ENCODE measurements at places on chromosomes 13 and 19.

- no peak for DNase-seq
Measured at GRCh38 chr19:33825556-33825955, 28.9 kb downstream of the KCTD15 start.

GRCh38 chr13:112194167-112194530 lies 127.2 kb downstream of the SOX1 start:
- DNase-seq = no peak

- DNase-seq = no peak
Measured at GRCh38 chr13:104592127-104592526, 1525.9 kb upstream of the SLC10A2 start.

DNA sequence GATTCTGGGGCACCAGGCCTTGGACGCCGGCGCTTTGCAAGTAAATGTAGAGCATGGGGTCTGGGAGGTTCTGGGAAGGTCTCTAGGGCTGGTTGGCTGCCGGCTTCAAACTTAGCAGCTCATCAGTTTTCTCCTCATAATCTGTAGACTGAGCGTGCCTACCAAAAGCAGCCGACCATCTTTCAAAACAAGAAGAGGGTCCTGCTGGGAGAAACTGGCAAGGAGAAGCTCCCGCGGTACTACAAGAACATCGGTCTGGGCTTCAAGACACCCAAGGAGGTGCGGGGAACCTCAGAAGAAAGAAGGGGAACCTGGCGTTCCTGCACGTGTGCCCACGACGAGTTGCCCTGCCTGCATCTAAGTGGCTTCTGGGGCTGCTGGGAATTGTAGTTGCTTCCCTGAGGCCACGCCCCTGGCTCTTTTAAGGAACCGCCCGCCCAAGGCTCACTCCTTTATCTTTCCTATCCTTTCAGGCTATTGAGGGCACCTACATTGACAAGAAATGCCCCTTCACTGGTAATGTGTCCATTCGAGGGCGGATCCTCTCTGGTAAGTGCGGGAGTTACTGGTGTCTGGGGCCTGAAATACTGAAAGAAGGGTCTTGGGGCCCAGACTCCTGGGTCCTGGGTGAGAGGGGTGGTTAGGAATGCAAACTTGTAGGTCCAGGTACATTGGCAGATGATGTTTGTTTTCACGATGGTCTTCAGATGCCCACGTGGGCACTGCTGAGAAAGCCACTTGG lies 984 bp downstream of the RPS11 start:
- DNase-seq = peak; percentile 90

GRCh38 chr19:18832306-18833140 lies 764 bp downstream of the UPF1 start:
- no peak for DNase-seq

DNA sequence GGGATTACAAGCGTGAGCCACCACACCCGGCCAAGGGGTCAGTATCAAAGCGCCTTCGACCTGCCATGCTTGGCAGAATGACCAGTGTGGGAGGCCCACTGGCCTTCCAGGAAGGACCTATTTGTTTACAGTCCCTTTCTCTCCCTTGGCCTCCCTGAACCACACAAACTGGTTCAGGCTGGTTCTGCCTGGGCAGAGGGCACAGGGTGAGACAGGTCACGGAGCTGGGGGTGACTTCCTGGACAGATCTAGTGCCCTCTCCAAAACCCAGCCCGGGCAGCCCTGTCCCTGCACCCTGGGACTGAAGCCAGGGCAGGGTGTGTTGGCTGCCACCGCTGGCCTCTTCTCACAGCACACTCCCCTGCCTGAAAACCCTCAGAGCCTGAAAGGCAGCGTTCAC lies 11.3 kb downstream of the PLEKHF1 start:
- DNase-seq = no peak

- DNase-seq = no peak
Measured at GRCh38 chr19:33826521-33826920, 29.9 kb downstream of the KCTD15 start.

DNA sequence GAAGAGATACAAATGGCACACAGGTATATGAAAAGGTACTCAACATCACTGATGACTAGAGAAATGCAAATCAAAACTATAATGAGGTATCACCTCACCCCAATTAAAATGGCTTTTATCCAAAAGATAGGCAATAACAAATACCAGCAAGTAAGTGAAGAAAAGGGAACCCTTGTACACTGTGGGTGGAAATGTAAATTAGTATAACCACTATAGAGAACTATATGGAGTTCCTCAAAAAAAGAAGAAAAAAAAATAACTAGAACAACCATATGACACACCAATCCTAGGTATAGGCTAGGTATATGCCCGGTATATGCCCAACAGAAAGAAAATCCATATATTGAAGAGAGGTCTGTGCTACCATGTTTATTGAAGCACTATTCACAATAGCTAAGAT lies 150.9 kb downstream of the VWA8 start:
- DNase-seq = no peak

GRCh38 chr19:40610396-40611064 lies 9.4 kb downstream of the LTBP4 start:
- no peak for DNase-seq

- no peak for DNase-seq
Measured at GRCh38 chr13:50446611-50447010, 396.9 kb downstream of the DLEU7 start.

GRCh38 chr13:25973576-25973975 lies 78.2 kb downstream of the SHISA2 start:
- DNase-seq = no peak

DNA sequence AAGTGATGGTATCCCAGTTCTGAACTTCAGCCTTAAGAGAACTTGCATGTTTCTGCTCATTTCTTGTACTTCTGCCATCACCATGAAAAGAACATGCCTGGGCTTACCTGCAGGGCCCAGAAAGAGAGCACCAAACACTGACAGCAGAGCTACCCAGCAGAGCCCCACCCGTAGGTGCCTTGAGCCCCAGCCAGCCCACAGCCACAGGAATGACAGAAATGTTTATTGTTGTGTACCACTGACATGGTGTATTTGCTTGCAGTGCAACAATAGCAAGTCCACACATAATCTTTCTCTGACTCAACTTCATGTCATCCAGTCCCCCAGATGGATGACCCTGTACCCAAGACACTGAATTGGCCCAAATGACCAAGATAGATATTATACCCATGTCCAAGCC lies 195.2 kb downstream of the TSHZ3 start:
- DNase-seq = no peak

GRCh38 chr13:19860884-19861655 lies 2.4 kb downstream of the ZMYM5 start:
- no peak for DNase-seq

DNA sequence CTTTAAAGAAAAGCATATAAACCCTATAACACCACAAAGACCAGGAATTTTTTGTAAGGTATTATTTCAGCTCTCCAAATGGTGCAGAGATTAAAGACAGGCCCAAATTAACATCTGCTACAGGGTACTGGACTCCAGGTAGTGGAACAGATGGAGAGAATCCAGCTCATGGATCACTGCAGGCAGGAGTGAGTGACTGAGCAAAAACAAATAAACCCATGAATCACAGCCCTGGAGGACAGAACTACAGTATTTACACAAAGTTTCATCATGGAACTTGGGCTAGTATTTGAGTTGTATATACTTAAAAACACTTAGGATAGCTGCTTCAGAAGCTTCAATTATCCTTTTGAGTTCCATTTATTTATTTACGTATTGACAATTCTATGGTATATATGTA lies 132.8 kb upstream of the SPRY2 start:
- DNase-seq = no peak

- no peak for DNase-seq
Measured at GRCh38 chr13:30998136-30999088, 66.0 kb downstream of the TEX26 start.

- DNase-seq = no peak
Measured at GRCh38 chr13:113835461-113836270, 28.2 kb downstream of the GAS6 start.

- no peak for DNase-seq
Measured at GRCh38 chr13:100323937-100324336, 235.0 kb downstream of the PCCA start.

GRCh38 chr13:43159026-43159461 lies 135.7 kb downstream of the DNAJC15 start:
- no peak for DNase-seq

GRCh38 chr19:34487651-34488051 lies 6.1 kb downstream of the WTIP start:
- DNase-seq = no peak

DNA sequence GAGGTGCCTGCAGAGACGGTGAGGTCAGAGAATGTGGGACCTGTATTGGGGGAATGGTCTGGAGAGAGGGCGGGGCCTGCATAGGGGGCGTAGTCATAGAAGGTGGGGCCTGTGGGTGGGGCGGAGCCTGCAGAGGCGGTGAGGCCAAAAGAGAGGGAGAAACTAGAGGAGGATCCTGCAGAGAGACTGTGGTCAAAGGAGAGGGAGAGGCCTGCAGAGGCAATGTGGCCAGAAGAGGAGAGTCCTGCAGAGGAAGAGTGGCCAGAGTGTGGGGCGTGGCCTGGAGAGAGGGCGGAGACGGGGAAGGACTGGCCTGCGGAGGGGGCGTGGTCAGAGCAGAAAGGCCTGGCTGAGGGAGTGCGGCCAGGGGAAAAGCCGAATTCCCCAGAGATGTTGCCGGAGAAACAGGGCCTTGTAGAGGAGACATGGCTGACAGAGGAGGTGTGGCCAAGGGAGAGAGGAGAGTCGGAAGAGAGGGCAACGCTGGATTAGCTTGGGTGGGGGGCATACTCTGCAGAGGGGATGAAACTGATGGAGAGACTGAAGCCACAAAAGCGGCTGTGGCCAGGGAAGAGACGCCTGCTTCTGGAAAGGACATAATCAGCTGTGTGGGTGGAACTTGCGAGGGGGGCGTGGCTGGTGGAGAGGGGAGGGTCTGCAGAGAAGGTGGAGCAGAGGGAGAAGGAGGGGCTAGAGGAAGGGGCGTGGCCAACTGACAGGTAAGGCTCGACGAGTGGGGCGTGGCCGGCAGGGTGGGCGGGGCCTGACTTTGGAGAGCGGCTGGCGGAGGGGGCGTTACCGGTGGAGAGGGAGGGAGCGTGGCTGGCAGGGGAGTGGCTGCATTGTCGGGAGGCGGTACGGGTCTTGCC lies 2.5 kb downstream of the PRR36 start:
- DNase-seq = peak; percentile 95

DNA sequence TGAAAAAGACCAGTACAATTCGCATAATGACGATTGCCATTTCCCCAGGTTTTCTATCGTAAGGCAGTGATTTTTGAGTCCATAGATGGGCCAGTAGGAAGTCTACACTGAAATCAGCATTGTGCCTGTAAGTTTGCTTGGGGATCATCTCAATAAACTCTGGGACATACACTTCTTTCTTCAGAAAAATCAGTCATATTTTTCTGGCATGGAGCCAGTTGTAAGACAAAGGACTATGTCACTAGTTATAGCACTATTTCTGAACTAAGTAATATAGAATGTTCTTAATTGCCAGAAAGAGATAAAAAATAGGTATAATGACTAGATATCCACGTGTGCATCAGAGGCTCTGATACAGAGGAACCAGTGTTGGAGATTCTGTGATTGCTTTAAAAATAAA lies 243.5 kb downstream of the LMO7 start:
- no peak for DNase-seq

DNA sequence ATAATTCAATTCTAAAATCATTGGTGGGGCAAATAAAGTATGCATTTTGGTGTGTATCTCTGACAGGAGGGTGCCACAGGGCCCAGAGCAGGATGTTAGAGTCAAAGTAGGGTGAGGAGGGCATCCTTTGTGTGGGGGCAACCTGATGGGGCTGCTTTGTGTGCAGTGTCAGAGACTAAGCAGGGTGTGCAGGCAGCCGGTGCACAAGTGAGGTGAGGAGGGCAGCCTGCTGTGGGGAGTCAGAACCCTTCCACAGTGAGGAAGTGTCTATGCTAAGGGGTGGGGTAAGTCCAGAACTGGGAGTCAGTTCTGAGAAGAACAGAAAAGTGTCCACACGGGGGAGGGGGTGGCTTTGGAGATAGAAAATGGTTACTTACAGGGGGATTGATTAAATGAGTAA lies 40.7 kb downstream of the RB1 start:
- DNase-seq = no peak

DNA sequence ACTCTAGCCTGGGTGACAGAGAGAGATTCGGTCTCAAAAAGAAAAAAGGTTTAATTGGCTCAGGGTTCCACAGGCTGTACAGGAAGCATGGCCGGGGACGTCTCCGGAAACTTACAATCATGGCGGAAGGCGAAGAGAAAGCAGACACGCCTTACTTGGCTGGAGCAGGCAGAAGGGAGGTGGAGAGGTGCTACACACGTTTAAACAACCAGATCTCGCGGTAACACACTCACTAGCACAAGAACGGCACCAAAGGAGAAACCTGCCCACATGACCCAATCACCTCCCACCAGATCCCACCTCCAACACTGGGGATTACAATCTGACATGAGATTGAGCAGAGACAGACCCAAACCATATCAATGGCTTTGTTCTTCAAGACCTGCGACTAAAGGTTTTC lies 12.8 kb downstream of the CASP14 start:
- no peak for DNase-seq

DNA sequence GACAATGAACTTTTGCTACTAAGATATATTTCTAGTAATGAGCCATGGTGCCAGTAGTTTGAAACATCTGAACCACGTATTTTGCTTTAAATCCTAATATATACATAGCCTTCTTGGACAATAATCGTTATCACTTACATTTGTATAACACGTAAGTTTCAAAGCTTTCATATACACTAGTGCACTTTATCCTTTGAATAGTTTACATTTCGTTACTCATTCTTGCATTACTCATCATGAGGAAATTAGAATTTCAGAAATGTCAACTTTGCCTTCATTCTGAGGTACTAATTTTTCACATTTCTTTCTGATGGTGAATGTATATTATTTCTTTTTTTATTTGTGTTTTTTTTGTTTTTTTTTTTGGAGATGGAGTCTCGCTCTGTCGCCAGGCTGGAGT lies 5.8 kb downstream of the KBTBD7 start:
- DNase-seq = no peak

DNA sequence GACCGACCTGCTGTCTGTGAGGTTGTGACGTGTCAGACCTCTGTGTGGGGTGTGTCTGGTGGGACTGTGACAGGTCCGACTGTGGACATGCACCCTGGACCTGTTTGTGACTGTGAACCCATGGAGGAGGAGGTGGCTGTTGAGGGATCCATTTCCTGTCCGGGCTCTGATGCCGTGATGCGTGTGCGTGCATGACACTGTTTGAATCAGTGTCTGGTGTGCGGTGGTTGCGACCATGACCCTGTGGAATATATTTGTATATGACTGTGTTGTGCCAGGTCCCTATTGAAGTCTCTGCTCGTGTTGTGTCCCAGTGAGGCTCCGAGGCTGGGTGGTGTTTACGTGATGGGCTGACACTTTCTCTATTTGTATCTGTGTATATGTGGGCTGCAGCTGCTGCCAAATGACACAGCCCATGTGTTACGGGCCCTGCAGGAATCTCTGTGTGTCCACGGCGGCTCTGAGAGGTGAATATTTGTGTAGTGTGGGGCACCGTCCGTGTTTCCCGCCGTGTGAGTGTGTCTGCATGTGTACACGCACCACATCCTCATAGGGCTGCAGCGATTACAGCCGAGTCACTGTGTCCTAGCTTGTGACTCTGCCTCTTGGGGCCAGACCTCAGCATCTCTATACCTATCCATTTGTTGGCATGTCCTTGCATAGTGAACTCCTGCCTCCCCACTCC lies 18.3 kb downstream of the CCDC97 start:
- DNase-seq = no peak

GRCh38 chr13:37141011-37141410 lies 35.5 kb upstream of the CSNK1A1L start:
- DNase-seq = no peak

GRCh38 chr13:41490371-41491015 lies 33.1 kb downstream of the RGCC start:
- no peak for DNase-seq
